Activated T-helper 1 cell treated with Interleukin-2 at 50 U/mL for 16 hours (primary cell): ENCODE measurements at places on chromosomes 7 and 10.

DNA sequence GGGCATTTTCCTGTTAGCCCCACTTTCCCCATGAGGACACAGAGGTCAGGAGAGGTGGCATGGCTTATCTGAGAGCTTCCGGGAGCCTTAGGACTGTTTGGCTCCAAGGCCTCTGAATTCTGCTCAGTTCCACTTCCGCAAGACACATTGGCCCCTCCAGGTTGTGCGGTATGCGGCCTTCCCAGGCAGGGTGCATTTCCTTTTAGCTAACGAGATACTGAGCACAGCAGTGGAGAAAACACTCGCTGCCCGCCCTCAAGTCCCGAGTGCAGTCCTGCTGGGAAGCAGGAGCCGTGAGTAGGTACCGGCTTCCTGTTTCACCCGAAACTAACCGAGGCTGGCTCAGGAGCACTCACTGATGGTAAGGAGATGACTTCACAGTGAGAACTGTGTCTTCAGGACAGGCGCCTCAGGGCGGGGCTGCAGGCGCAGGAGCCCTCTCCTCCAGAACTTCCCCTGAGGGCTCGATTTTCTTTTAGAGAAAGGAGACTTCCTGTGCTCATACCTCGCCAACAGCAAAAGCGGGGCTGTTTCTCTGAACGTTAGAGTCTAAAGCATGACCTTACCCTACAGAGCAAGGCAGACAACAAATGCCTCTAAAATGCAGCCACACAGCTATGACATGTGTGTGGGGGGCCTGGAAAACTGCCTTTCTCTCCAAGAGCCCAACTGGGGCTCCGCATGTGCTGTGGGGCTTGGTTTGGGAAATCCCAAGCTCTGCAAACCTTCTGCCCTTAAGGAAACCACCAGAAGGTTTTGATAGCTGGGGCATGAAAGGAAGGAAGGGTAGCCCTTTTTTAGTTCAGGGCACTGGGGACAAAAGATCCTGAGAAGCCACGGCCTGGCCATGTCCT lies 25.9 kb downstream of the RGS10 start:
- DNase-seq = peak; percentile 46

DNA sequence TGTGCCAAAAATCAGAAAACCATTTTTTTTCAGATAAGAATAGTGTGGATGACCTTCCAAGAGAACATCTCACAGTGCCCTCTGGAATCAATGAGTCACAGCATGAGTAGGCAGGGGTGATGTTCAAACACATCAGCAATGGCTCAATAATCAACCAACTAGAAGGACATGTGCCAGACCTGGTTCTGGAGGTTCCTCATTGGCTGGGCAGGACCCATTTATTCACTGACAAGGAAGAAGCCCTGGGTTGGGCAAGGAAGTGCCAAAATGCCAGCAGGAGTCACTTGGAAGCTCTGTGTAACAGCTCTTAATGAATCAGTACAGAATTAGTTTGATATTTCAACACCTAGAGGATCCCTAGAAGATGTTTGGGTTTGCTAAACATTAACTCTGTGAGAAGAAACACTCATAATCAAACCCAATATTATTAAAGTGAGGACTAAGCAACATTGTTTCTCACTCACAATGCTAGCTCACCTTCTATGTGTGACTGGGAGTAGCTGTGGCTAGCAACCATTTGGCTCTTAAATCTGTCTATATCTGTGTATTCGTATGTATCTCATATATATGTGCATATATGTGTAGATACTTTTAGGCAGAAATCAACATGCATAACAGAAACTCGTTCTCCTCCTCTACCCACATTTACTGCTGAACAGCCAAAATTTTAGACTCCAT lies 72.3 kb upstream of the APBB1IP start:
- no peak for DNase-seq

- no peak for DNase-seq
Measured at GRCh38 chr7:25863729-25864110, 288.3 kb upstream of the NFE2L3 start.

GRCh38 chr10:69661414-69662172 lies 31.5 kb downstream of the FAM241B start:
- DNase-seq = no peak

DNA sequence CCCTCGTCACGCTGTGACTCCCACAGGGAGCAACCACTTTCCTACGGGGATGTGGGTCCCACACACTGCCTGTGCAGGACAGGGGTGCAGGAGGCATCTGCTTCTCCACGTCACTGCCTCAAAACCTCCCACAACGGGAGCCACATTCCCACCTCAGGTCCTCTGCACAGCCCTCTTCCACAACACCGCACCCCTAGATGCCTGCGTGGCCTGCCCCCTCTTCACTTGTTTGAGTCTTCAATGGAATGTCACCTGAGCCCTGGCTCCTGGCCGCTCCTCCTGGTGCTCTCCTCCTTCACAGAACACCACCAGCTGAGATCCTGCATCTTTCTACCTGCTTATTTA lies 73.6 kb downstream of the MAD1L1 start:
- no peak for DNase-seq

DNA sequence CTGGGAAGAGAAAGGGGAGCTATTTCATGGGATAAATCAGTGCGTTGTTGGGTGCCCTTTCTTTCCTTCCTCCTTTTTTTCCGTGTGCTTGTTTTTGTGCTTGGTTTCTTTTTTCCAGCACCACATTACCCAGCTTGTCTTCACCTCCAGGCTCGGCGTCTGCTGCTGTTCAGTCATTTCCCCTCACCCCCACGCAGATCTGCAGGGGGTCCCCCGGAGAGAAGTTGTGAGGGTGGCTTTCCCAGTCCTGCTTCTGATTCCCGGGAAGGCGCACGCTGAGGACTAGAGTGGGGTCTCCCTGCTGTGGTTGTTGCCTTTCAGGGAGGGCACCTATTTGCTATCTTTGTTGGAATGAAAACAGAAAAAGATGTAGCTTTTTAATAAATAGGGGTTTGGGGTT lies 1.6 kb downstream of the CAMK1D start:
- no peak for DNase-seq

DNA sequence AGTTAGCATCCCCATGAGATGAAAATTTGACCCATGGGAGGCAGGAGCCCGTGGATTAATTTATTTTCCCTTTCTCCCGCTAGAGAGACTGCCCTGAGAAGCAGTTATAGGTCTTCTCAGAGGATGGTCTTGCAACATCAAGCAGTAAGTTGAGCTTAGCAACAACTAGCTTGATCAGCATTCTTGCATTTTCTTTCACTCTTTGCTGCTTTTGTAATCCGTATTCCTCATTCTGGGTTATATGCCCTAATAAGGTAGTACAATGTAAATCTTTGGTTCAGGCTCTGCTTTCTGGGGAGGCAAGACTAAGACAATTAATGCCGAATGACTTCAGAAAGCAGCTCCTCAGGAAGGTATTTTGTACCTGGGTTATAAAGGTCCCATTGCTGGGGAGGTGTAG lies 146.8 kb downstream of the FZD1 start:
- DNase-seq = no peak

- no peak for DNase-seq
Measured at GRCh38 chr7:52876402-52876801, 159.0 kb upstream of the POM121L12 start.

- DNase-seq = no peak
Measured at GRCh38 chr7:152762056-152762455, 2.5 kb downstream of the ACTR3B start.

- no peak for DNase-seq
Measured at GRCh38 chr10:69895759-69896158, 94.1 kb downstream of the COL13A1 start.

GRCh38 chr10:50604809-50605208 lies 18.9 kb downstream of the SGMS1 start:
- no peak for DNase-seq

- no peak for DNase-seq
Measured at GRCh38 chr7:129865925-129866201, 86.9 kb downstream of the UBE2H start.

GRCh38 chr7:28503396-28503795 lies 91.1 kb downstream of the CREB5 start:
- no peak for DNase-seq

- no peak for DNase-seq
Measured at GRCh38 chr10:121928528-121928884, 675 bp upstream of the ATE1 start.

GRCh38 chr7:17507717-17508116 lies 209.3 kb downstream of the AHR start:
- DNase-seq = no peak

GRCh38 chr7:112422842-112423496 lies 27.3 kb upstream of the IFRD1 start:
- no peak for DNase-seq

GRCh38 chr10:59107147-59107546 lies 69.3 kb upstream of the PHYHIPL start:
- DNase-seq = no peak

- no peak for DNase-seq
Measured at GRCh38 chr7:138025215-138026186, 23.6 kb upstream of the CREB3L2 start.

DNA sequence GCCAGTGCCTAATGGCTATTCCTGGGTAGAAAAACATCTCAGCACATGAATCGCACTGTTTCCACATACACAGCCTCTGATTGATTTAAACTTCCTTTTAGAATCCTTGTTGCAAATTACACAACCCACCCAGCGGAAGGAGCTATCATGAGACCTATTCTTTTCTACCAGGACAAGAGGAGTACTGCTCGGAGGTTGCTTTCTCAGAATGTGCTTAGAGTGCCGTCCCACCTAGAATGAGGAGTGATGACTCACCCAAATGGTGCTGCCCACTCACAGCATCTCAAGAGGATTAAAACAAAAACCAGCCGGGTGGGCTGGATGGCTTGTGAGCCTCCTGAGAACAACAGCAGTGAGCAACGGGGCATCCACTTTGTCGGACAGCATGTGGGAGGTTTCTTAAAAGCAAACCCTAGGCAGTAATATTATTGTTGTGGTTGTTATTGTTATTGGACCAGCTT lies 128.9 kb downstream of the DGKI start:
- no peak for DNase-seq

DNA sequence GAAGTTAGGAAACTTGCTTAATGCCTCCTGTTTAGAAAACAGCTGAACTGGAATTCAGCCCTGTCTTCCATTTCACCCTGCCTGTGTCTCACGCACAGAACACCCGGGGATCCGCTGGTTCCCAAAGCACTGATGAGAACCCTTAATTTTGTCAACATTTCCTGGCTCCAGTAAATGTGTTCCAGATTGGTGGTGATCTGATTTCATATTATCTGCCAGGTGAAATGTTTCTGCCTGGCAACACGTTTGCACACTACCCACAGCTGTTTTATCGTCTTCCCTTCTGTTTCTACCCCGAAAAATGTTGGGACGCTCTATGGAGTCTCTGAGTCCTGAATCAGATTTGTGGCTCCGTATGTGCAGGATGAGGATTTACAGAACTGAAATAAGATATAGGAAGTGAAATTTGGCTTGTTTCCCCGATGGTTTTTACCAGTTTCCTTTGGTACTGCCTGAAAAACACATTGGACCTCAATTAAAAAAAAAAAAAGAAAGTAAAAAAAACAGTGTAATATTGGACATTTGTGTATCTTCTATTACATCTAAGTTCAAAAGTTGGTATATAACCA lies 29.0 kb downstream of the MRC1 start:
- DNase-seq = no peak
